Endothelial cell of umbilical vein (primary cell): ENCODE measurements at places on chromosomes 1 and 21.

- no peak for DNase-seq
Observed at GRCh38 chr1:85334962-85335361, 58.5 kb upstream of the BCL10 start.

GRCh38 chr1:208329300-208329699 lies 85.1 kb upstream of the PLXNA2 start:
- no peak for DNase-seq

- DNase-seq, result no peak
Observed at GRCh38 chr1:211825980-211826379, 4.6 kb downstream of the LPGAT1 start.

DNA sequence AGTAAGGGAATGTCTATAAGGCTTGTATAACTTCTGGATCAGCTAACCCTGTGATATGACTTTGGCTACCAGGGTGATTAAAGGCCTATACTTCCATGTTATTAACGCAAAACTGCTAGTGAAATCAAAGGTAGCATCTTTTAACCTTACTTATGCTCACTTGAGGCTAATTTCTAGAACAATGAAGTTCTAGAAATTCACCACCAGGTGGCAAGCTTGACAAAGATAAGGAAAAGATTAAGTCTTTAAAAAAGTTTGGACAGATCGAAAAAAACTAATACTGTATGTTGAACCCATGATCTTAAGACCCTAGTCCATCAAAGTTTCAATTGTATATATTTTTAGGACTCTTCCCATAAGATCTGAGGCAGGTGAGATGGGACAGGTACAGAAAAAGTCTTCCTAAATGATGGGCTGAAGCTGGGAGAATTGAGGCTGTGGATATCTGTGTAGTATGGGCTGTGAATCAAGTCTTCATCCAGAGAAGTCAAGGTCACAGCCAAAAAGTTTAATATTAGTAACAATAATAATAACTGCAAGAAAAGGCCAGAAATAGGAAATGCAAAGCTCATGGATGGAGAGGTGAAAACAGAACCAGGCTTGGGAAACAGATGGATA lies 18.8 kb downstream of the KYAT3 start:
- DNase-seq, result peak; percentile 55

DNA sequence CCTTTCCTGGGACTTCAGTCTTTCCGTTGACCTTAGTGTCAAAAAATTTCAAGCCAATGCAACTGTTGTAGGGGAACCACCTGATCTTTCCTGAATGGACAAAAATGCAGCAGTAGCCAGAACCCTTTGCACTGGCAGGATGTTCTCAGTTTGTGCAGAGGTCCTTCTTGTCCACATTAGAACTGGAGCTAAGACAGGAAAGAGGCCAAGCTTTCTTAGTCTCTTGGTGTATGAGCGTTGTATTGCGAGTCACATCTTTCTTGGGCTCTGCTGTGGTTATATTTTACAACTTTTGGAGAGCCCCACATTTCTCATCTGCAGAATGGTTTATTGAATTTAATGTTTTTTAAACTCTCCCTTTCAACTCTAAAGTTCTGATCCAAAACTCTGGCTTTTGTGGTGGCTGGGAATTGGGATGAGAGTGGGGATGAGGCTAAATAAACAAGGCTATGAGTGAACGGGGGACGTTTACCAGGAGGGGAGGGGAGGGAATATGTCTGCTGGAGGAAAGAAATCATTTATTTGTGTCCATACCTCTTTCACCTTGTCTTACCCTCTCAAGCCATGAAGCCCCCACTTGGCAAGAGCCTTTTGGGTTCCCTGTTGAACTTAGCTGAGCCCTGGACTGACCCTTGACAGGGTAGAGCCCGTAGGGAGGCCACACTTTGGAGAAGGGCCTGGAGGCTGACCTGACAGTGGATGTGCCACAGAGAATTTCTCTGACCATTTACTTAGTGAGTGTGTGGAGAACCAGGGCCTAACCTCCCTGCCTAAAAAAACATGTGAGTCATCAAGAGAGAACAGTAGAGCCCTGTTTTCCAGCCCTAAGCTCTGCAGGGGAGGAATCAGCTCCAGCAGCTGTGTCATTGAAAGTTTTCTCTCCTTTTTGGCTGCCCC lies 586 bp downstream of the CHI3L2 start:
- peak; percentile 56 for DNase-seq

DNA sequence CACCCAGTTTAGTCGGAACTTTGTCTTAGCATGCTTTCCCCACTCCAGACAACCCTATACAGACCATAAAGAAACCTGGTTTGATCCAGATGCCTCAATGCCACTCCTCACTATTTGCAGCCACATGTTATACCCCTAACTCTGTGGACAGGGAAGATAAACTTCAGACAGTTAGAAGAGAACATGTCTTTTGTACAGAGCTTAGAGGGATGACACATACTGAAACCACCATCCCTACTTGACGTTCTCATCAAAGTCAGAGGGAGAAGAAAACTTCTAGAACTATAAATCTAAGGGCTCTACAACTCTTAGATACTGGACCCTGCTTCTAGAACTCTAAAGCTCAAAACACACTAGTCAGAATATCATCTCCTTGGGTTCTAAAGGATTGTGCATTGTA lies 3.7 kb downstream of the SYT6 start:
- no peak for DNase-seq

GRCh38 chr1:154626456-154627256 lies 18.7 kb upstream of the ADAR start:
- DNase-seq, result no peak

GRCh38 chr1:20280906-20281305 lies 9.8 kb upstream of the VWA5B1 start:
- no peak for DNase-seq

DNA sequence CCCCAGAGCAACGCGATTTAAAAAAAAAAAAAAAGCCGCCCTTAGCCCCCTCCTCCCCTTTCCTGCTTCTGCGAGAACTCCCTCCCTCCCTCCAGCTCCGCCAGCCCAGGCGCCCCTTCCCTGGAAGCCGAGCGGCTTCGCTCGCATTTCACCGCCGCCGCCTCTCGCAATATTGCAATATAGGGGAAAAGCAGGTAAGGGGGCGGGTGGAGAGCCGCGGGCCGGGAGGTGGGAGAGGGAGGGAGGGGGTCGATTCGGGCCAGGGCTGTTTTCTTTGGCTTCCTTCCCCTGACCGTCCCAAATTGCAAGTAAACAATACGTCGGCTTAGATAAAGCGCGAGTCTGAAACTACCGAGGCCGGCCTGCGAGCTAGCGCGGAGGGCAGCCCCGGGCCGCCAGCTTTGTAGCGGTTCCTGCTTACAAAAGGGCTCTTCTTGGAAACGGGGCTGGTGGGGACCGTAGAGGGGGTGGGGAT lies 408 bp downstream of the LMO4 start:
- peak; percentile 66 for DNase-seq

DNA sequence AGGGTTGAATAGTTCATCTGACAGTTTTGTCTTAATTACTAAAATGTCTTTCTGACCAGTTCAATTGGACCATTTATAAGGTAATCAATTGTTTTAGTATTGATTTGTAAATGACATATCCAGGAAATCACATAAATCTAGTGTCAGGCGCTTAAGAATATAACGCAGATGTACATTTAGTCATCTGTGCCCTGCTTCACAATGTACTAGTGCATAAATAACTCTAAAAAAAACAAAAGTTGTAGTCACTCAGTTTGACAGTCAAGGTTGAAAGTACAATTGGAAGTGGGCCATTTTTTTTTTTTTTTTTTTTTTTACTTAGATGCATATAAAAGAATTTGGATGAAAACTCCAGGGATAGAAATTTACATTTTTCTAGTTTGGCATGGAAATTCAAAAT lies 490.4 kb downstream of the PTPRC start:
- peak; percentile 66 for DNase-seq

DNA sequence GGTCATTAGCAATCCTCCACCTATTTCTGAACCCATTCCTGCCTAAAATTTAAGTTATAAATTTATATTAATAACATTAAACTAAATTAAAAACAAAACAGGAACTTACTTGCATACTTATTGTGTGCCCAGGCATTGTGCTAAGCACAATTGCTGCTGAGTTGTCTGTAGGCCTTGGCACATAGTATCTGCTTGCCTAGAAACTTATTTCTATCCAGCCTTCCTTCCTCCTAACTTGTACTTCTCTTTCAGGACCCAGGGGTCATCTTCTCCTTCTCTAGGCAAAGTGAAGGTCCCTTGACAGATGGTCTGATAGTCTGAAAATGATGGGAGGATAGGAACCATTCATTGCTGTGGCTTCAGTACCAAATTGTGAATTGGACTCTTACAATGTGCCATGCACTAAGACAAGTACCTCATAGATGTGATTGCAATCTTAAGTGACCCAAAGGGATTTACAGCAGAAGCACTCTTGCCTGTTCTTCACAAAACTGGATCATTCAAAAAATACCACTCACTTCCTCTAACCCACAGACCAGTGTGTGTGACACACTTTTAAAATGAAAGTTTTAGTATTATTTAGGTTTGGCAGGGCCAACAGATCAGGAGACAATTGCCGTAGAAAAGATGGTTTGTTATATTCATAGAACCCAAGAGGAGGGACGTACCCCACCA lies 10.3 kb upstream of the CD101 start:
- DNase-seq, result no peak

DNA sequence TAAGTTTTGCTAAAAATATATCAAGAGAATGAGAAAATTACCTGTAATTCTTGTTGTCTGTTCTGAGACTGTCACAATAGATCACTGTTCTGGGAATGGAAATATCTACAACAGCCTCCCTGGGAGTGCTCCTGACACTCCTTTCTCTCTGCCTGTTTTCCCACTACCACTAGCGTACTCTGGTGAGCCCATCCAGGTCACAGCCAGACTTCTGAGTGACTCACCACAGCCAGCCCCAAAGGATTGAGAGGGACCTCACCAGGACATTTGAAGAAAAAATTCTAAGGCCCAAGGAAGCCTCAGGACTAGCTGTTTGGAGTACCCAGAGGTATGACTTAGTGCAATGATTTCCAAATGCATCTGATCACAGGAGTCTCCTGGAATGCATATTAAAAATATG lies 39.0 kb upstream of the TADA1 start:
- DNase-seq, result no peak
